ENCODE measurements at places on chromosomes 2 and 18.

DNA sequence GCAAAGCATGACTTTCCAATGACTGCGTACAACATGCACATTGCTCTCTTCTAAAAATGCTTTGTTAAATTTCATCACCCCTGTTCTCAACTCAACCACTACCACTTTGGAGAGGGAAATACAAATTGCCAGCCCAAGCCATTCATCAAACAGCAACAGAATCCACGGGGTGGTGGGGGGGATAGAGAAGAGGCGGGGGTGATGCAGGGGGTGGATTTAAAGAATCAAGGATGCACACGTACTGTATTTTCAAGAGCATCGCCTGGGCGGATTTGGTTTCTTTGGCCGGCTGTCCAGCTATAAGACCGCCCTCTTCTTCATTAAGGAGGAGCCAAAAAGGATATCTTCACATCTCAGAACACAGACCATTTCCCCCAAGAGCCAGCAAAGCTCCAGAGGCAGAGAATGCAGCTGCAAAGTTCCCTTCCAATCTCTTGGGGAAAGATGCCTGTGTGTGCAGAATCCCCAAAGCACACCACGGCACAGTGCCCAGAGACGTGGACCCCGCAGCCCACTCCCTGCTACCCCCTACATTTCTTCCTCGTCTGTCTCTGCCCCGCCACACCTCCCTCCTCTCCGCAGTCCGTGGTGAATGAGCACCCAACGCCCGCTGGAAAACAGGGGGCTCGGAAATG is 977 bp downstream of the SLC8A1 start:
- no peak for DNase-seq

GRCh38 chr2:84115173-84115857 is 343.8 kb downstream of the SUCLG1 start:
- no peak for DNase-seq

DNA sequence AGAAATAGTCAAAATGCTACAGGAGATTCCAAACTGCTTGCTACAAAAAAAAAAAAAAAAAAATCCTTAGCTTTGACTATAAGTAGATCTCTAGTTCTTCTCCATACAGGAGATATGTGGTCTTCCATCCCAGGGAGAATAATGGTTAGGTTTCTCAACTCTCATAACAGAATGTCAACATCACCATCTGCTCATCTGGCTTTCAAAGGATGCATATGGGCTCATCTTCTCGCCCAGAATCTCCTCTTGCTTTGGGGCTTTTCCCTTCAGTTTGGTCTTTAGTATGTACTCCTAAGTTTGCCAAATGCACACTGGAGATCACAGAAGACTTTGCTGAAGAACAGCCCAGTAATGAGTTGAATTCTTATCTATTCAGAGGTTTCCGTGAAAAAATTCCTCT is 240.7 kb downstream of the NRXN1 start:
- no peak for DNase-seq

DNA sequence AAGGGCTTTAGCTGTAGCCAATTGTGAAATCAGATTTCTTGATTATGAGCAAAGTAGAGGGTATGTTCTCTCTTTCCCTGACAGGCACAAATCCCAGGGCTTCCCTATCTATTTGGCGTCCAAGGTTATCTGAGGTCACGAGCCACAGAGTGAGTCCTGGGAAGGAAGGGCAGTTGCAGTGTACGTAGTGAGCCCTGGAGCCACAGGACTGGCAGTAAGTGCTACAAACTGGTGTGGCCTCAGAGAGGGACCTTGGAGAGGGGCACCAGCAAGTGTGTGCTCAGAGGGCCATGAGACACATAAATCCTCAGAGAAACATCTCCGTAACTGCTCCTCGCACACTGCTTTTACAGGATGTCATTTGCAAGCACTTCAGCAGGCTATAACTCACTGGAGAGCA is 115.5 kb upstream of the SH3BP4 start:
- no peak for DNase-seq

DNA sequence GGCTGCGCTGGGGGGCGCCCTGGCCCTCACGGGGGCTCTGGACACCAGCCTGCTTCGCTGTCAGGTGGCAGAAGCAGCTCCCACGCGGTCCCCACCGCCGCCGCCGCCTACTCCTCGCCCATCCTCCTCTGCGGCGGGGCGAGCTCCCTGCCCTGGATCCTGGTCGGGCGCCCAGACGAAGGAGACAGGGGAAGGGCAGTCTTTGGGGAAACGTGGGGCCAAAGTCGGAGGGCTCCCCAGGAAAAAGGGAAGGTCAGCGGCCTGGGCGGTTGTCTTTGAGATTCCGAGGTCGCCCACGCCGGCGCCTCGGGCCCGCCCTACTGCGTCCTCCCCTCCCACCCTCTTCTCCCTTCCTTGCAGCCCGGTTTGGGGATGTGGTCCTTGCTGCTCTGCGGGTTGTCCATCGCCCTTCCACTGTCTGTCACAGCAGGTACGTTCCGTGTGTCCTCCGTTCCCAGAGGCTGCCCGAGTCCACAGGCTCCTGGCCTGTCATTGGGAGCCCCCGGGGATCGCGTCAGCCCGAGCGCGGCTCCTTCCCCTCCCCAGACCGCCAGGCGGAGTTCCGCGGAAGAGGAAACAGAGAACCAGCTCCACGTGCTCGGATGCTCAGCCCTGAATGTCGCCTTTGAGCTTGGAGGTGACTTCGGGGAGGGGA is 800 bp downstream of the IL1RL2 start:
- no peak for DNase-seq

Data from stimulated activated CD4-positive, alpha-beta T cell treated with anti-CD3 and anti-CD28 coated beads, Interleukin-1b, Interleukin-23, amount 100 ng/mL, for 24 hours (primary cell).